ENCODE measurements at places on chromosomes 7 and 10.

DNA sequence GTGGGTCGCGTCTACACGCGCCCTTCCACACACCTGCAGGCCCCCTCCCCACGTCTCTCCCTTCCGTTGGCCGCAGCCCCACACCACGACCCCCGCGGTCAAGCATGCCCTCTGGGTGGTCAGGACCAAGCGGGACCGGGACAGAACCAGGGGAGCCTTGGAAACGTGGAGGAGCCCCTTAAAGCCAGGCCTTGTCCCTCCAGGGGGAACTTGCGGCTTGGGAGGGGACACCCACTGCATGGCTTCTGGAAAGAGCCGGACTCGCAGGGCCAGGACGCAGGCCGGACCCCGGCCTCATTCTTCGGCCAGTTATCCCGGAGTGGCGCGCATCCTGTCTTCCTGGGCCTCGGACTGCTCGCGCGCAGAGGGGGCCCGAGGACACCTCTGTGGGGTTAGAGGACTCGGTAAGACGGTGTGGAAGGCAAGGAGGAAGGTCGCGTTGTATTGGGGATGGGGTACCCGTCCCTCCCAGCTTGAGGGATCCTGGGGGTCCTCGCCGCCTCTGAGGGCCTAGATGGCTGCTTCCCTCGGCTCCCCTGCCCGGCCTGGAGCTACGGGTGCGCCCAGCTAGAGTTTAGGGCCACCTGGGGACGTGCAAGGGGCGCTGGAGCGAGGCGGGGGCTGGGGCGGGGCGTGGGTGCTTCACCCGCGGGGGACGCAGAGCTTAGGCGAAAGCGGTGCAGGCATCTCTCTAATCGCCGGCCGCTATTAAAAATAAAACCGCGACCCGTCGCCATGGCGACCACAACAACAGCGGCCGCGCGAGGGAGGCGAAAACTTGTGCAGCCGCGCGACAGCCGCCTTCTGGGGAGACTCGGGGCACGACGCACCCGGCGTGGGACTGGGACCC lies 1.8 kb upstream of the PDGFA start:
- DNase-seq: peak; percentile 72

GRCh38 chr7:132878204-132878919 lies 203.5 kb downstream of the CHCHD3 start:
- no peak for DNase-seq

DNA sequence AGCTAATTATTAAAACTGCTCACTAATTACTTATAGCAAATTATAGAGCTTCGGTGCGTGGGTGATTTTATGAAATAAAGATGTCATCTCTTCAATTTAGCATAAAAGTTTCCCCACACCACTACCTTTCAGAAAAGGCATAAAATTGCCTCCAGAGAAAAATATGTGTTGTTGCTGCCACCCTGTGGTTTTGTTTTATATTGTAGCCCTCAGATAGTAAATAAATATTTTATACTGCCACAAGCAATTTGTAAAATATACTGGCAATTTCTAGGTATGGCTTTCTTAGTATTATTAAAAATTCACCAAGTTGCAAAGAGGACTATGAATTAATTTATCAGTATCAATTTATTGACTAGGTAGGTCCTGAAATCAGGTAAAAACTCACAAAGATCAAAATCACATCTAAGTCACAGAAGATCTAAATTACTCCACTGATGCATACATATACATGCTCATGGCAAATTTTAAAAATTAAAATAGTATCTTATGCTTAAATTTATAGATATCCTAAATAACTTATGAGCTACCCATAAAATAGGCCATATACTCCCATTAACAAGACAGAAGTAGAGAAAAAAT lies 26.5 kb downstream of the ASNS start:
- DNase-seq: no peak

- no peak for DNase-seq
Observed at GRCh38 chr10:69228151-69228550, 8.0 kb downstream of the HKDC1 start.

DNA sequence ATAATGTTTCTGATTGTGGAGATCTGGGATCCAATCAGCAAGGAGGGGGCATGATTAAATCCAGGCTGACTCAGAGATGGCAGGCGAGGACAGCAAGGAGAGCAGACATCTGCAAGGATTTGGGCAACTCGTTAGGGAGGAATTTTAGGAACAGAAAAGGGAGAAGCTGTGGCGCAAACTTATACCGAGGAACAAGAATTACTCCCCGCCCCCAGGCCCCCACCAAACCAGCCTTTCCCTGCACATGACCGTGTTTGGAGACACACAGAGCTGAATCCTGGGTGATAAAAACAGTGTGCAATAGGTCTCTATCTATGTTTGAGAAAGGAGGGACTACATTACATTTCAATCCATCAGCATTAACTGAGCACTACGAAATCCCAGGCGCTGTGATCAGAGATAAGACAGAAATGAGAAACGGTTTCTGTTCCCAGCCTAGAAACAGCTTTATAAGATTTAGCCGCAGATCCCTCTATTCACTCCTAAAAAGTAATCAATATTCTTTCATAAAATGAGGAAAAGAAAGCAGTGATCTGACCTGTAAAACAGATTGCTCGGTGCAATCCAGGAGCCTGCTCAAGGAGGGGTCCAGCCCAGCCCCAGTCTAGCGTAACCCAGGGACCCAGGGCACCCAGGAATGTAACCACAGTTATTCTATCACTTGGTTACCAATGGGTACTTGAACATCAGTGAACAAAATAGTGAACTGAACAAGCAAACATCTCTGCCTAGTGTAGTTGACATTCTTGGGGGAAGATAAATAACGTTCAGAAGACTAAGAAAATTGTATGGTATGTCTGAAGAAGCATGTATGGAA lies 37.2 kb upstream of the RAPGEF5 start:
- no peak for DNase-seq

- no peak for DNase-seq
Observed at GRCh38 chr10:95451150-95451549, 110.0 kb downstream of the SORBS1 start.

DNA sequence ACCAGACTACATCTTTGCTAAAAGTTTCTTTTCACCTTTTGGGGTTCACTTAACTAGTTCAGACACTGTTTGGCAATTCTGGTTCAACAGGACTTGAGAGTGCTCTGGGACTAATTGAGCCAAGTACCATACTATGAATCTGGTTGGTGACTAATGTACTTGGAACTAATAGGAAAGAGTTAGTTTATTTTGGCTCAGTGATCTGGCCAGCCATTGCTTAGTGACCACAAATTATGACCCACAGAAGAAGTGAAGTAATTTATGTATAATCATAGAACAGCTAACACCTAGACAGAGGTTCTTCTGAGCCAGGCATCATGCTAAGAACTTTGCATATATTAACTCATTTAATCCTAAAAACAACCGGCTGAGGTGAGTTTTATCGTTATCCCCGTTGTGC lies 126.5 kb upstream of the JCAD start:
- no peak for DNase-seq

DNA sequence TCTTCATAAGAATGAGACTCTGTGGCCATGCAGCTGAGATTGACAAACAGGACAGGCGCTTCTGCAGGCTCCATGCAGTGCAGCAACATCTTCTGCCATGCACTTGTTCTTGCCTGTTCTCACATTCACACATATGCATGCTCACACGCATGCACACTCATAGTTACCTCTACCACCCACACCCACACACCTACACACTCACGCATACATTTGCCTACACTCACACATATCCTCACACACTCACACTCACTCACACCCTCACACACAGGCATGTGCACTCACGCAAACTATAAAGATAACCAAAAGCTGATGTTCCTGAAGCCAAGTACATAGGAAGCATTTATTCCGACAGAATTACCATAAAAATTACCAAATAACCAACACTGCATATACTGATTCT lies 15.7 kb downstream of the GLI3 start:
- no peak for DNase-seq

GRCh38 chr10:31876652-31877352 lies 51.8 kb downstream of the ARHGAP12 start:
- DNase-seq: no peak

DNA sequence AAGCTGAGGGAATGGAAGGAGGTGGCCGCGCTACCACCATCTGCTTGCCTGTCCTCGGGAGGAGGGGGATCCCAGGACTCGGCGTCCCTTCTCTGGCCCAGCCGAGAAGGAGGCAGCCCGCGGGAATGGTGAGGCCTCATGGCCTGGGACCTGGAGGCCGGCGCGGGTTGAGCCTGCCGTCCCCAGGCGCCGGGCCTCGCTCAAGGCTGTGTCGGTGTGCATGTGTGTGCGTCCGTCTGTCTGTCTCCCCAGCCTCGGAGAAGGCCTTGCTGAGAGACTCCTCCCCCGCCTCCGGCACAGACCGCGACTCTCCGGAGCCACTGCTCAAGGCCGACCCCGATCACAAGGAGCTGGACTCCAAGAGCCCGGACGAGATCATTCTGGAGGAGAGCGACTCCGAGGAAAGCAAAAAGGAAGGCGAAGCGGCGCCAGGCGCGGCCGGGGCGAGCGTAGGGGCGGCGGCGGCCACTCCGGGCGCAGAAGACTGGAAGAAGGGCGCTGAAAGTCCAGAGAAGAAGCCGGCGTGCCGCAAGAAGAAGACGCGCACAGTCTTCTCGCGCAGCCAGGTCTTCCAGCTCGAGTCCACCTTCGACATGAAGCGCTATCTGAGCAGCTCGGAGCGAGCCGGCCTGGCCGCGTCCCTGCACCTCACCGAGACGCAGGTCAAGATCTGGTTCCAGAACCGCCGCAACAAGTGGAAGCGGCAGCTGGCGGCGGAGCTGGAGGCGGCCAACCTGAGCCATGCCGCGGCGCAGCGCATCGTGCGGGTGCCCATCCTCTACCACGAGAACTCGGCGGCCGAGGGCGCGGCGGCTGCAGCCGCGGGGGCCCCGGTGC lies 1.3 kb downstream of the HMX3 start:
- no peak for DNase-seq

- DNase-seq: no peak
Observed at GRCh38 chr7:105691082-105691679, 109.9 kb upstream of the EFCAB10 start.

GRCh38 chr10:111079241-111079760 lies 2.5 kb downstream of the ADRA2A start:
- no peak for DNase-seq

GRCh38 chr10:15106352-15107013 lies 9.3 kb downstream of the RPP38 start:
- peak; percentile 57 for DNase-seq

- DNase-seq: no peak
Observed at GRCh38 chr10:129849452-129849750, 114.7 kb downstream of the EBF3 start.

DNA sequence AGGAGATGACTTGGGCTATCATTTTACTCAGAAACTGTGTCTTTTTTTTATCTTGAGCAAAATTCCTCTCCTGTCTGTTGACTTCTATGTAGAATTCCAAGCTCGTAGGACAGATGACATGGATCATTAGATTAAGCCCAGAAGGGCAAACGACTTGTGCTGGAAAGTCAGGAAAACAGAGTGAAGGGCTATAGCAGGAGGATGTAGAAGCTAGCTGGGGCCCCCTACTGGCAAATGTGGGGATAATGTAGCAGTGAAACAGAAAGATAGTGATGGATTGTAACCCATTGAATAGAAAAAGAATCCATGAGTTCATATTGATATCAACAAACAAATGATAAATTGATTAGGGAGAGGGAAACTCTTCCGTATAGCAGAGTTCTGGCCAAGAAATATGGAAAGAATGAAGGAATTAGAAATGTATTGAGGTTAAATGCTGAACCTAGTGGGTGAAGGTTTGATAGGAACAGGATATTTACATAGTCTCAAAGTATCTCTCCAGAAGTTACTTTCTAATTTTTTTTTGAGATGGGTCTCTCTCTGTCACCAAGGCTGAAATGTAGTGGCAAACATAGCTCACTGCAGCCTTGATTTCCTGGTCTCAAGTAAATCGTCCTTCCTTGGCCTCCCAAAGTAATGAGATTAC lies 103.6 kb downstream of the LYZL1 start:
- DNase-seq: peak; percentile 27

GRCh38 chr7:19989906-19990305 lies 216.5 kb upstream of the TMEM196 start:
- DNase-seq: no peak

DNA sequence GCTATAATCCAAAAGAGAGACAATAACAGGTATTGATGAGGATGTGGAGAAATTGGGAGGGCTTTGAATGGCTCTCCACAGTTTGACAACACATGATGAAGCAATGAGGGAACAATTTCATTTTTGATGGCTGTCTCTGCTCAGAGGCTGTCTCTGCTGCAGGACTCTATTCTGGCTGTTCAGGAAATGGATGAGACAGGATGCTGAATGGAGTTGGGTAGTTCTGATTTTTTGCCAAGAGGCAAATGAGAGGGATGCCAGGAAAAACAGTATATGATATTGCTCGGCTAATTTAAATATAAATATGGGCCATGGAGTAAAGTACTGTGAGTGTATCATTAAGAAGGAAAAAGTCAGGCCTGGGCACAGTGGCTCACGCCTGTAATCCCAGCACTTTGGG lies 16.8 kb downstream of the APBB1IP start:
- no peak for DNase-seq

DNA sequence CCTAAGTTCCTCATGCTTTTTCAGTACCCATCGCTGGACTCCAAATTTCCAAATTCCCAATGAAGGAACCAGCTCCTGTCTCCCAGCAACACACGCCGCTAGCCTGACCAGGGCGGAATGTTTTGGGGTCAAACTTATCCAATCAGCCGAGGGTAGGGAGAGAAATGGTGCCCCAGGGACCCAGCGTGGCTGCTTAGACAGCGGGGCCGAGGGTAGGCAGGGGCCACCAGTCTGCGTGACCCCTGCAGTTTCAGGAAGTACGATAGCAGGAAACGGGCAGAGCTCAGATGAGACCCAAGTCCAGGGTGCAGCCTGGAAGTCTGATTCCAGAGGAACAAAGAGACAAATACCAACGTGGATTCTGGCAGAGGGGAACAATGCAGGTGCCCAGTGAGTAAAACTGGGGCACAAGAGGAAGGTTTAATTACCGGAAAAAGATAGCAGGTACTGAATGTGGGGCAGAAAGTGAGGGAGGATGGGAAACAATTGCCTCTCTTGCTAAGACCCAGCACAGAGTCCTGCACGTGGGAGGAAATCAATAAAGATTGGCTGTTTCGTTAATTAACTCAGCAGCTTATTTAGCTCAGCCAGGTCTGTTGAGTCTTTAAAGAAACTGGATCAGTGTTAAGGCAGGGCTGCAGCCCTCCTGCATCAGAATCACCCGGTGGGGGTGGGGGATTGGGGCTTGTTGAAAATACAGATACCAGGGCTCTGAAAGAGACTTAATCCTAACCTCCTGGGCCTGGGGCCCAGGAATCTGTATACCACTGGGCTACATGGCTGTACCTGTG lies 50.4 kb upstream of the NFE2L3 start:
- peak; percentile 28 for DNase-seq

DNA sequence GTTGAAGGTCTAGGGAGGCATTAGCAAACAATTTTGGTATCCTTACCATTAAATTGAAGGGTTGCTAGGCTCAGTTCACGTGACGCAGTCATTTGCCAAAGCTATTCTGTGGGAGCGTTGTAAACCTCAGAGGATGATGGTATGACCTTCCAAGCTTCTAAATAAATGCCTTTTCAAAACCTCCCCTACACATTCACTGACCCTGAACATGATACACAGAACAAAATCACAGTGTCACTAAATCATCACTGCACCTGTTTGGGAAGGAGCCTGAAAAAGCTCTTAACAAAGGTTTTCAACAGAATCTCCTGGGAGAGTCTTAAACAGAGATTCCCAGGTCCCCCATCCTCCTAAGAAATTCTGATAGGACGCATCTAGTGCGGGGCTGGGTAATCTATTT lies 13.2 kb upstream of the CCDC172 start:
- no peak for DNase-seq

All from hematopoietic multipotent progenitor cell (in vitro differentiated cells).